ENCODE measurements at places on chromosomes 11 and 22.

DNA sequence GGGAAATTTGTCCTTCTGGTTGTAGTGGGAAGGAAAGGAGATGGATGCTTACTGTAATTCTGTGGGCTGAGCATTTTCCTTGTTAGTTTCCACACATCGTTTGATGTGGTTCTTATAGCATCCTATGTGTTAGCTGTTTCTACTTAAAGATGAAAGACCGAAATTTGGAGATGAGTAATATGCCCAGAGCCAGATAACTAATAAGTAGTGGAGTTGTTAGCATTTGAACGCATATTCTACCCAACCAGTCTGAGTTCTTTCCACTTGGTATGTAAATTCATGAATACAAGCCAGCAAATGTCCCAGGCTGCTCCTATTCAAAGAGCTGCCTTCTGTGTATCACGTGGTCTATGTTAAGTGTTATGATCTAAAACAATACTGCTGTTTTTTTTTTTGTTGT lies 14.6 kb downstream of the SPECC1L start:
- DNase-seq: no peak

DNA sequence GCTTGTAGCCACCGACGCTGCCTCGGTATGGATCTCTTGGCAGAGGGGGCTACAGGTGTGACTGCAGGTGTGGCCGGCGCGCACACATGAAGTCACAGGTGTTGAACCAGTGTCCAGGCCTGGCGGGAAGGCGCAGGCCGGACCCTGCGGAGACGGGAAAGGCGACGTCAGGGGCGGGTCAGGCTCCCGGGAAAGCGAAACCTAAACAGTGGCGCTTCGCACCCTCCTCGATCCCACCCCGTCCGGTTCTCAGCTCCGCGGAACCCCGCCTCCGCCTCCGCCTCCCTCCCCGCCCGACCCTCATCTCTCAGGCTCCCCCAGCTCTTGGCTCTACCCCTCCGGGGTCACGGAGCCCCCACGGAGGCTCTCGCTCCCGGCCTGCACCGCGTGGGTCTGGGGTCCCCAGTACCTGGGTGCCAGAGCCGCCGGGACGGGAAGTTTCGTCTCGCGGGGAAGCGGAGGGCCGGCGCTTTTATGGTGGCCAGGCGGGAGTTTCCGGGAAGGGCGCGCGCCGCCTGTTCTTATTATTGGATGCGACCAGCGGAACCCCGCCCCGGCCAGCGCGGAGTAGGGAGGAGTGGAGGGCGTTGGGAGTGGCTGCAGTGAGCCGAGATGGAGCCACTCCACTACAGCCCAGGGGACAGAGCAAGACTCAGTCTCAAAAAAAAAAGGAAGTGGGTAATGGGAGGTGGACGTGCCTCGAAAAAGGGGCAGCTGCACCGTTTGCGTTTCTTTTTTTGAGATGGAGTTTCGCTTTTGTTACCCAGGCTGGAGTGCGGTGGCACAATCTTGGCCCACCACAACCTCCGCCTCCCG lies at the start of gene IRF7:
TSS of gene IRF7 (minus strand) at position 447 of the 816 bp plus-strand sequence. CDS start 586 bp downstream, outside the sequence.
- peak; percentile 86 for DNase-seq

- no peak for DNase-seq
These were observed 8.2 kb downstream of the CFL1 start for GRCh38 chr11:65849771-65850216.

DNA sequence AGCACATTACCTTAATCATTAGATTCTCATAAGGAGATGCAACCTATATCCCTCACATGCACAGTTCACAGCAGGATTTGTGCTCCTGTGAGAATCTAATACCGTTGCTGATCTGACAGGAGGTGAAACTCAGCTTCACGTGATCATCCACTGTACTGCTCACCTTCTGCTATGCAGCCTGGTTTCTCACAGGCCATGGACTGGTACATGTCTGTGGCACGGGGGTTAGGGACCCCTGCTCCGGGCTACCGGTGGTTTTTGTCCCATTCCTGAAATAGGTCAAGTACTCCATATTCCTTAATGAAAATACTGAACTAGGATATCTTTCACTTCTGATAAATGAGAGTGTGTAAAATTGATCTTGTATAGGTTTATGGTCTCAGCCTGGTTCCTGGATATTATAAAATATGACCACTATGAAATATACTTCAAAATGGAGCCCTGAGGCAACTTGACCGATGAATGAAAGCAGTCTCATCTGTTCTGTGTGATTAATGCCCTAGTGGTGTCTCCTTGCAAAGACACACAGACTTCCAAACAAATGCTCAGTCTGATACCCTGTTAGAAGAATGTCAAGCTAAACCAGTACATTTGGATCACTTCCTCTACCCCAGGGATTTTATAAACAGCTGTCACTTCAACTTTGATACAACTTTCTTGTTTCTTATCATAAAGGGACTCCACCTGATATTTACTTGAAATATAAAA lies 492.9 kb upstream of the ANO3 start:
- DNase-seq: no peak

- DNase-seq: no peak
These were observed 33.7 kb upstream of the RAG2 start for GRCh38 chr11:36631774-36632173.

DNA sequence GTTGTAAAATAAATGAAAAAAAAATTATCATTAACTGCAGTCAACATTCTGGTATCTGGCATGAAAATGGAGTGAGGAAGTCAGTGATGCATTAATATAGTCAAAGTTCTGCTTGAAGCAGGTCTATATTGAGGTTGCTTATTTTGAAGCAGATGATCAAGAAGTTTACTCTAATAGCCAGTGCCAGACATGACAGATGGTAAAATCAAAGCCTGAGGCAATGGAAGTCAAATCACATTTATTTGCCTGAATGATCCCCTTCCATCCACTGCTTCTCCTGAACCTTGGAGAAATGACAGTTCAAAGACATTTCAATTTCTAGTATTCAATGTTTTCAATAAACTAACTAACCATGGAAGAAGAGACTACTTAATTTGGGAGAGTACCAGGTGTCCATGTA lies 430.0 kb downstream of the FAM181B start:
- DNase-seq: no peak

GRCh38 chr22:40123387-40123786 lies 54.3 kb upstream of the TNRC6B start:
- DNase-seq: no peak

DNA sequence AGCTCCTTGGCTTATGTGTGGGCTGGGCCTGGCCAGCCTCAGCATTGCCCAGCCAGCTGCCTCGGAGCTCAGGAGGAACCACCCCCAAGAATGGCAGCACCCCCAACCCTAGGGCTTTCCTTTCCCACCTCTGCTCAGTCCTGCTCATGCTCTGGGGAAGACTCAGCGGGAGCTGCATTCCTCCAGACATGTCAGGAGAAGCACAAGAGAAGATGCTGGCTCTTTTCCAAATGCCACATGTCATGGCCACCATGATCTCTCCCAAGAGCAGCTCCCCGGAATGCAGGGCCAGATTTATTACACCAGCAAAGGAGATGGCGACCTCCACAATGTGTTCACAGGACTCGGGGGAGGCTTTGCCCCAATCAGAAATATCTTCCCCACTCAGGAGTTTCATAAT lies 143.7 kb downstream of the PKNOX2 start:
- no peak for DNase-seq

GRCh38 chr11:46285594-46286033 lies 8.2 kb downstream of the CREB3L1 start:
- DNase-seq: no peak

- no peak for DNase-seq
These were observed 732.6 kb downstream of the NTM start for GRCh38 chr11:132103021-132103420.

- DNase-seq: no peak
These were observed 80.7 kb downstream of the MN1 start for GRCh38 chr22:27720860-27721259.

GRCh38 chr22:27620367-27621154 lies 181.0 kb downstream of the MN1 start:
- DNase-seq: no peak

GRCh38 chr11:11075515-11076171 lies 217.8 kb upstream of the ZBED5 start:
- no peak for DNase-seq

DNA sequence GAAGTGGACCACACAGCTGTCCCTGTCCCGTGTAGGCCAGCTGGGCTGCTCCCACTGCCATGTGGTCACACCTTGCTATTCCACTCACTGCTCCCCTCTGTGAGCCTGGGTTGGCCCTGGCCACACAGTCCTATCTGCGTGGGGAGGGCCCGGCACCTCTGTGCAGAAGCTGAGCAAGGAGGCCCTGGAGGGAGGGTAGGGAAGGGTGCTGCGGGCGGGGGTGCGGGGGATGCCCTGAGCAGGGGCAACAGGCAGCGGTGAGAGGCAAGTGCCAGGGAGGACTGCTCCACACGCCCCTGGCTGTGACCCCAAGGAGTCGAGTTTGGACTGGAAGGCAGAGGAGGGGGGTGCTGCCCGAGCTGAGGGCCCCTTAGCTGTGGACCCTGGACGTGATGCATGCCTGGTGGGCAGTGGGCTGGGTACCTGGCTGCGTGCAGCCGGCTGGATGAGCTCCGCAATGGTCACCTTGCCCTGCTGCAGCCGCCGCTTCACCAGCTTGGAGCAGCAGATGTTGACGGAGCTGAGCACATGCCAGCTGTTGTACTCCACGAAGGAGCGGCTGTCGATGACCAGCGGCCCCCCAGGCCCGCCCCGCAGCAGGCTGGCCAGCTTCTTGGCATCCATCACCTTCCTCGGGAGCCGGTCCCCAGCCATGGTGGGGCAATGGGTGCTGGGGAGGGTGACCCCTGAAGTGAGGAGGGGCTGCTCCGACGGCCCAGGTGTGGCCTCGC lies 6.7 kb downstream of the DUSP8 start:
- no peak for DNase-seq

DNA sequence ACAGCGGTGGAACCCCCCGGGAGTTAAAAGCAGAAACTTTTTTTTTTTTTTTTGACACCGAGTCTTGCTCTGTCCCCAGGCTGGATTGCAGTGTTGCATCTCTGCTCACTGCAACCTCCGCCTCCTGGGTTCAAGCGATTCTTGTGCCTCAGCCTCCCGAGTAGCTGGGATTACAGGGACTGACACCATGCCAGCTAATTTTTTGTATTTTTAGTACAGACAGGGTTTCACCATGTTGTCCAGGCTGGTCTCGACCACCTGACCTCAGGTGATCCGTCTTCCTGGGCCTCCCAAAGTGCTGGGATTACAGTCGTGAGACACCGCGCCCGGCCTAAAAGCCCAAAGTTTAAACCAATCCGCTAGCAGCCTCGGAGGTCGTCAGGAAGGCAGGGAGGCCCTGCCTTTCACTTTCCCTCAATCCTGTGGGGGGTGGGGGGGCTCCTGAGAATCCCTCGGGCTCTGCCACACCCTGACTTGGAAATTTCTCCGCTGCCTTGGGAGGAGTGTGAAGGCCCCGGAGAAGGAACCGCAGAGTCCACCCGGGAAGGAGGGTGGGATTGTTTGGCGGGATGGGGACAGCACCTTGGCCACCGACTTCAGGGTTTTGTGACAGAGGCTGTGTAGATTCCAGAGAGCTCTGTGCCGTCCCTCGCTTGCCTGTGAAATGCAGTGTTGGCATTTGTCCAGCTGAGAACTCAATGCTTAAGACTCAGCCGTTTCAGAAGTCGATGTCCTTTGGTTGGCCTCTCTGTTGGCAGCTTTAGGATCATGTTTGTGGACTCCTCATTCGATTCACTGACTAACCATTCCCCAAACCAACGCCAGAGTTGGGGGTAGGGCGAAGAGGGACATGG lies 1.0 kb downstream of the ARHGAP8 start:
- DNase-seq: no peak

All from stimulated activated CD4-positive, alpha-beta T cell treated with anti-CD3 and anti-CD28 coated beads, Interleukin-4, amount 100 ng/mL, for 48 hours (primary cell).